CD4-positive, CD25-positive, alpha-beta regulatory T cell (primary cell): ENCODE measurements at places on chromosomes 4 and X. TPM values are rescaled to one million over a fixed set of nuclear protein-coding genes. Genes with fewer than 3 reads are reported as not detected.
A peak's percentile ranks its signal among the peaks of the same experiment; 100 is the strongest.

- no peak for DNase-seq
- no peak overlapping the region for H3K4me3 ChIP-seq
- peaks cover 4% of the 10 kb centered on the region for H3K4me1 ChIP-seq
Measured at GRCh38 chr4:105139646-105140045, 7.0 kb upstream of the TET2 start.

DNA sequence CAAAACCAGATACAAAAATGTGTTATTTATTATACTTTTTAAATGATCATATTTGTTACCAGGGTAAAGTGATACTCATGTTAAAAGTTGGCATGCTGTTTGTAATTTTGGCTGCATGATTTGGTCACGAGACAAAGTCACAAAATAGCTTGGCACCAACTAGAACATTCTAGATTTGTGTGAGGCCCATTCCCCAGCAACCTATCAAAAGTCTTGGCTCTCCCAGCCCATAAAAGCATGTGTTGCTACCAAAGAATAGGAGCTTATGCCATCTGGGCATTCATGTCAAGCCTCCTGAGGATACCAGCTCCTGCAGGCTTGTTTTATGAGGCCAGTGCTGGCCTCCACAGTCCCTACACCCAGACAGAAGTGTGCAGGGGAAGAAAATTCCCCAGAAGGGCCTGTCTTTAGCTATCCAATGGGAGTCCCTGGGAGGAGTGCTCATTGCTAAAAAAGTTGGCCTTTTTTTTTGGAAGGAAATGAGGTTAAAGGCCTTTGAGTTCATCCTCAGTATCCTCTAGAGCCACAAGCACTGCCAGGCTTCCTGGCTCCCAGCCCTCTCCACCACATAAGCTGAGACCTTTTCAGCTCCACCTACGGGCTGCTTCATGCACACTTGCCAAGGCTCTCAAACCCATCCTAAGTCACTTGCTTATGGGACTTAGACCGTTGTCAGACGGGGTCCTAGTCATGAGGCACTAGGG lies 211.9 kb upstream of the EOLA2 start:
- H3K4me3 ChIP-seq: no peak overlapping the region
- H3K27ac ChIP-seq: no peak overlapping the region
- no peaks in the 10 kb centered on the region for H3K27me3 ChIP-seq
- no peak for DNase-seq

DNA sequence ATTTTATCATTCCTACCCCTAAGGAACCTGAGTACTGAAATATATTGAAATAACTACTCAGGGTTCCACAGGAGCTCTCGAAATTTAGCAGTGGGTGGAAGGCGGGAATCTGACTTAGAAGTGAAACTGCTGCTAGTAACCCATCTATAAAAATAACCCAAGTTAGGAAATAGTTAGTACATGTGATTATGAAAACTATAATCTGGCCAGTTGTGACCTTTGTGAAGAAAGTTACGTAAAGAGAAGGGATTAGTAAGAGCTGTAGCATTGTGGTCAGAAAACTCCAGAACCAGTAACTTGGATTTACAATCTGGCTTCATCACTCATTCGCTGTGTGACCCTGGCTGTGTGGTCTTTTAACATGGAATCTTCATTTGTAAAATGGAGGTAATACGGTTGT lies 175.5 kb downstream of the RAPGEF2 start:
- no peaks in the 10 kb centered on the region for H3K27me3 ChIP-seq
- no peak overlapping the region for H3K4me3 ChIP-seq
- H3K27ac ChIP-seq: no peak overlapping the region
- H3K4me1 ChIP-seq: no peaks in the 10 kb centered on the region

GRCh38 chr4:92791871-92792440 lies 488.2 kb downstream of the GRID2 start:
- H3K4me1 ChIP-seq: no peaks in the 10 kb centered on the region
- no peak overlapping the region for H3K27ac ChIP-seq
- no peaks in the 10 kb centered on the region for H3K27me3 ChIP-seq
- no peak overlapping the region for H3K4me3 ChIP-seq
- no peaks in the 10 kb centered on the region for H3K36me3 ChIP-seq
- DNase-seq: no peak

GRCh38 chr4:24979554-24979953 lies 51.2 kb downstream of the LGI2 start:
- no peaks in the 10 kb centered on the region for H3K4me1 ChIP-seq
- peak overlapping the region; percentile 48 for H3K4me3 ChIP-seq
- H3K36me3 ChIP-seq: no peaks in the 10 kb centered on the region
- H3K27me3 ChIP-seq: peaks cover 9% of the 10 kb centered on the region

- H3K27me3 ChIP-seq: peaks cover 39% of the 10 kb centered on the region
- H3K27ac ChIP-seq: no peak overlapping the region
- H3K4me3 ChIP-seq: no peak overlapping the region
- H3K36me3 ChIP-seq: no peaks in the 10 kb centered on the region
- no peak for DNase-seq
Measured at GRCh38 chr4:4868040-4868757, 8.7 kb downstream of the MSX1 start.

- no peaks in the 10 kb centered on the region for H3K36me3 ChIP-seq
- no peak overlapping the region for H3K4me3 ChIP-seq
- no peak for DNase-seq
- no peak overlapping the region for H3K27ac ChIP-seq
- H3K27me3 ChIP-seq: no peaks in the 10 kb centered on the region
- no peaks in the 10 kb centered on the region for H3K4me1 ChIP-seq
Measured at GRCh38 chr4:132818091-132818490, 331.0 kb upstream of the PCDH10 start.

- H3K36me3 ChIP-seq: no peaks in the 10 kb centered on the region
- no peak for DNase-seq
Measured at GRCh38 chr4:12770351-12770750, 713.8 kb downstream of the RAB28 start.

GRCh38 chrX:72258174-72258573 lies 18.9 kb downstream of the RPS4X start:
- no peak overlapping the region for H3K27ac ChIP-seq
- H3K27me3 ChIP-seq: no peaks in the 10 kb centered on the region

GRCh38 chr4:15855804-15856475 lies 77.8 kb downstream of the CD38 start:
- H3K4me3 ChIP-seq: no peak overlapping the region
- no peak for DNase-seq
- H3K4me1 ChIP-seq: no peaks in the 10 kb centered on the region
- H3K36me3 ChIP-seq: no peaks in the 10 kb centered on the region

- no peaks in the 10 kb centered on the region for H3K36me3 ChIP-seq
- H3K27ac ChIP-seq: no peak overlapping the region
Measured at GRCh38 chr4:58368221-58368620, 1258.0 kb upstream of the IGFBP7 start.

- DNase-seq: no peak
- no peak overlapping the region for H3K4me3 ChIP-seq
- H3K27ac ChIP-seq: no peak overlapping the region
- no peaks in the 10 kb centered on the region for H3K36me3 ChIP-seq
- no peaks in the 10 kb centered on the region for H3K27me3 ChIP-seq
Measured at GRCh38 chrX:26918631-26919030, 544.5 kb downstream of the PPP4R3C start.

- H3K27me3 ChIP-seq: no peaks in the 10 kb centered on the region
- peaks cover 27% of the 10 kb centered on the region for H3K4me1 ChIP-seq
- H3K36me3 ChIP-seq: no peaks in the 10 kb centered on the region
Measured at GRCh38 chr4:83009529-83009928, 1.1 kb downstream of the LIN54 start.

- no peak overlapping the region for H3K27ac ChIP-seq
- no peak for DNase-seq
- no peaks in the 10 kb centered on the region for H3K4me1 ChIP-seq
- H3K36me3 ChIP-seq: no peaks in the 10 kb centered on the region
- H3K27me3 ChIP-seq: no peaks in the 10 kb centered on the region
- H3K4me3 ChIP-seq: no peak overlapping the region
Measured at GRCh38 chrX:10401239-10401638, 219.1 kb downstream of the MID1 start.

DNA sequence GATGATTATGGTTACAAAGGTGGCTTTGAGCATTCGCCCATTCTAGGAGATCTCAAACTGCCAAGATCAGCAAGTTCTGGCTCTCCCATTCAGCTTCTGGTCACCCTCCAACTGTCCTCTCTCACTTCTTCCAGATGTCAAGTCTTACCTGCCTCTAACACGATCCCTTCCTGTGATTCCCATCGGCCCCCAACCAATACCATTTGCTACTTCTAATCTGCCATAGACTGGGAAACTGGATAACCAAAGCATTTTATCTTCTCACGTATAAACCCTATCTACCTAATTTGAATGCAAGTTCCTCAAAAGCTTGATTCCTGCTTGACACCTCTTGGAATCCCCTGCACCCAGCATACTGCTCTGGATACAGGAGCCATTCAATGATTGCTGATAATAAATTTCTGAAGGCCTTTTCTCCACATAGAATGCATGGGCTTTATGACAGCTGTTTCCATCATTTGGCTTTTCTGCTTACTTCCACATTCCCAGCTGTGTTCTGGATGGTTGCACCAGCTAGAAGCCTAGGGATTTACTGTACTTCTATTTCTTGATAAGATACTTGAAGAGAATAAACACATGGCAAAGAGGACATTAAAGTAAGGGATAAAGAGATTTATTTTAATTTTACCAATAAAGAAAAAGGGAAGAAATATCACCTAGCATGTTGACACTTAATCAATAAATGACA lies 9.6 kb downstream of the GPC4 start:
- H3K27me3 ChIP-seq: no peaks in the 10 kb centered on the region
- no peak overlapping the region for H3K27ac ChIP-seq
- no peaks in the 10 kb centered on the region for H3K36me3 ChIP-seq
- H3K4me3 ChIP-seq: no peak overlapping the region

DNA sequence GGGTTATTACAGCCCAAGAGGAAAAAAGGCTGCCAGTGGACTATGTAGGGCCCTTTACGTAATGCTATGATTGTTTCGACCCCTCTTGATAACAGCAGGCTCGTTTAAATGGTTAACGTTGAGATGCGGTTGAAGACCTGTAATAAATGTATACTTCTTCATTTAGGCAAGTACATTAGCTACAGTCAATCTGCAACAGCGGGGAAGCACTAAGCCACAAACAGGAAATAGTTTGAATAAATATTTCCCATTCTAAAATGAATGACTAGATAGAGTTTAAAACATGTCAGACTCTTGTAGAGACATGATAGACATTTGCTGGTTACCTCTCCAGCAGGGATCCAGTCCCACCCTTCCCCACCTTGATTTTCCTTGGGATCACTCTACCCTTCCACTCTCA lies 38.1 kb upstream of the STIM2 start:
- H3K27ac ChIP-seq: no peak overlapping the region
- H3K4me1 ChIP-seq: peaks cover 14% of the 10 kb centered on the region
- peak overlapping the region; percentile 40 for H3K4me3 ChIP-seq
- H3K27me3 ChIP-seq: no peaks in the 10 kb centered on the region

DNA sequence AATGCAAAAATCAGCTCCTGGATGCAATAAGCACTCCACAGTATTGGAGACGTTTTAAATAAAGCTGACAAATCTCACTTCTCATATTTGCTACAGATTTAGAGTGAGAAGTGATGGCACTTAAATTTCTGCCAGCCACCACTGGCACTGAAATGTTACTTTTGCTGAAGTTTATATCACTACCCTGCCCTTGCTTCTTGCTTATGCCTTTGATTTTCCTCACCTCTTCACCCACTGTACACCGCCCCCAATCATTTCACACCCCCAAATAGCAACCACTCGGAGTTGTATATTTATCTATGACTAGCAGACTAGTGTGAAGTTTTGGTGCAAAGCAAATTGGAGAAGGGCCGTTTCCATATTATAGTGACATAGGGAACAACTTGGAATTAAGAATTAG lies 19.9 kb upstream of the SLC7A11 start:
- H3K4me3 ChIP-seq: no peak overlapping the region
- no peaks in the 10 kb centered on the region for H3K4me1 ChIP-seq
- DNase-seq: no peak

Gene MUC7
- not detected for total RNA-seq

Gene TMPRSS11B
- not detected for total RNA-seq

Gene ADGRG4
- total RNA-seq: not detected

Gene CTAG1A
- total RNA-seq: not detected

Gene ZNF41
- 9.3 TPM for total RNA-seq

Gene SRPX2
- not detected for total RNA-seq

Gene IRS4
- total RNA-seq: not detected
